Forelimb muscle (tissue), 1 donor: ENCODE measurements at places on chromosomes 6 and 20.

DNA sequence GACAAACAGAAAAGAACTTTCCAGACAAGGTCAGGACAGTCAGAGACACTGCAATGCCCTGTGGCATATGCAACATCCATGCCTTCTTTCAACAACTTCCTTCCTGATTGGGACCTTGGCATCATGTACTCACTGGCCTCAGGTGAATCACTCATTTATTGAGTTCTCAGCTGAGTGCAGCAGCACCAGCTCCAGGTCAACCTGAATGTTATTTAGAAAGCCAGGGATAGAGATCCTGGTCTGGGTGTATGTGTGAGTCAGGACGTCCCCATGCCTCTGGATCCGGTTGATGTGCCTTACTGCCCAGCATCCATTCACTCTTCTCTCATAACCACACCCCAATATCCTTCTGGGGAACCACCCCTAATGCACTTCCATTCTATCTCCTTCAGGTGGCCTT is 54.4 kb downstream of the SNRNP48 start:
- DNase-seq = no peak

GRCh38 chr6:116447496-116448011 is 13.6 kb upstream of the CALHM6 start:
- no peak for DNase-seq

DNA sequence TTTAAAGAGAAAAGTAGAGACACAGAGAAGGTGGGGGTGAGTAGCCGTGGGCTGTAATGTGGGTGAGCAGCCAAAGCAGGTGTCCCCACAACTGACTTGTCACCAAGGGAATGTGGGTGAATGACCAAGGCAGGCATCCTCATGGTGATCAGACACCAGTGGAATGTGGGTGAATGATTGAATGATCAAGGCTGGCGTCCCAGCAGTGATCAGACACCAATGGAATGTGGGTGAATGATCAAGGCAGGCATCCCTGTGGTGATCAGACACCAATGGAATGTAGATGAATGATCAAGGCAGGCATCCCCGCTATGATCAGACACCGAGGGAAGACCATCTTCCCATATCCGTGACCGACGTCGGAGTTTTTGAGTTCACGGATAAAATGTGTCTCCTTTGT is 49.8 kb upstream of the OR14J1 start:
- DNase-seq = no peak

GRCh38 chr6:108998485-108998884 is 96.2 kb downstream of the SESN1 start:
- no peak for DNase-seq

DNA sequence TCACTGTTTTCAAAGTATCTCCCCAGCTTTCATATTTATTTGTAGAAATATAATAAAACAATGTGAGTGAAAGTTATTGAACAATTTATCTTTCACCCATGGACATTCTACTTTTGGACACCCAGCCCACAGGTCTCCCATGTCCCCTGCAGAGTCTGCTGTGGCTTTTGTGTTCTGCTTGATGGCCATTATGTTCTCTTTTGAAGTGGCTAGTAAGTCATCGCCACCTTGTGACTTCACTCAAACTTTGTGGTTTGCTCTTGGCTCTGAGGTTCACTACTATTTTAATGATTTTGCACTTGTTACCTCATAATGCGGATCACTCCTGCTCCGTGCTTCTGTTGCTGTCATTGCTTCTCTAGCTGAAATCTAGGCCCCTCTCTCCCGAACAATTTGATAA is 10.2 kb upstream of the DEFB113 start:
- no peak for DNase-seq

GRCh38 chr6:133767357-133767970 is 121.4 kb upstream of the TCF21 start:
- no peak for DNase-seq

- DNase-seq = no peak
These were observed 28.2 kb downstream of the MYT1 start for GRCh38 chr20:64192406-64192805.

DNA sequence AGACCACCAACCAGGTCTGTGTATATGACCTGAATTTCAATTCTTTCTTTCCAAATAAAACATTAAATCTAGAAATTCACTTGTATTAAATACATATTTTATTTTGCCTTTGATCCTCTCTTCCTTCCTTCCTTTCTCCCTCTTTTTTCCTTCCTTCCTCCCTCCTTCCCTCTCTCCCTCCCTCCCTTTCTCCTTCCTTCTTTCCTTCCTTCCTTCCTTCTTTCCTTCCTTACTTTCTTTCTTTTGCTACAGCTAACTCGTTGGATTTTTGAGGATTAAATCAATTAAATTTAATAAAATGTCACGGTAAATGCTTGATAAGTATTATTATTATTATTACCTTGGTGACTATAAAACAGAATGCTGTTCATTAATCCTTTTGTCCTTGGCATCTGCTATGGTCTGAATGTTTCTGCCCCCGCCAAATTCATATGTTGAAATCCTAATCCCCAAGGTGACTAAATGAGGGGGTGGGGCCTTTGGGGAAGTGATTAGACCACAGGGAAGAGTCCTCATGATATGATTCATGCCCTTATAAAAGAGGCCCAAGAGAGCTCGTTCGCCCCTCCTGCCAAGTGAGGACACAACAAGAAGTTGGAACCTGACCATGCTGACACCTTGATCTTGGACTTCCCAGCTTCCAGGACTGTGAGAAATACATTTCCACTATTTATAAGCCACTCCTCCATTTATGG is 67.6 kb upstream of the BTBD3 start:
- DNase-seq = no peak

DNA sequence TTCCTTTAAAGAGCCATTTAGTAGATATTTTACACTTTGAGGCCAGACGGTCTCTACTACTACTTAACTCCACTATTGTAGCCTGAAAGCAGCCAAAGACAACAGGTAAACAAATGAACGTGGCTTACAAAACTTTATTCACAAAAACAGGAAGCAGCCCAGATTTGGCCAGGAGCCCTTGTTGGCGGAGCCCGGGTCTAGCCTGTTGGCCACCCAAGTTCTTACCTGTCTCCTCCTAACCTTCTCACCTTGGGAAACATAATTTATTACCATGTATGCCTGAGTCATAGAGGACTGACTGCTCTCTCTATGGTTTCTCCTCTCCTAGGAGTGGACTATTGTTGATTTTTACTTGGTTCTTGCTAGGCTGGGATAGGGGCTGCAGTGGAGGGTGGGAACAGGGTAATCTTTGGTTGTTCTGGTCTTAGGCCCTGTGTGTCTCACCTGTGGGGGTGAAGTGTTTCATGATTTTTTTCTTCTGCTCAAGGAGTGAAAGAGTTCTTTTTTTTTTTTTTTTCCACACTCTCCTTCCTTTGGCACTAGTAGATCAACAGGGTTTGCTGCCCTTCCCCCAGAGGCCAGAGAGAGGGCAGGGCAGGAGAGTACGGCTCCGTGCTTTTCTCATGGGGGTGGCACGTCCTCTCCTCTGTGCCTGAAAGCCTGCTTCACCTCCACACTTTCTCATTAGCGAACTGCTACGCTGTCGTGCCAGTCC is 90.0 kb downstream of the RPP40 start:
- no peak for DNase-seq

- no peak for DNase-seq
These were observed 195.9 kb downstream of the AKAP7 start for GRCh38 chr6:131331151-131331550.

DNA sequence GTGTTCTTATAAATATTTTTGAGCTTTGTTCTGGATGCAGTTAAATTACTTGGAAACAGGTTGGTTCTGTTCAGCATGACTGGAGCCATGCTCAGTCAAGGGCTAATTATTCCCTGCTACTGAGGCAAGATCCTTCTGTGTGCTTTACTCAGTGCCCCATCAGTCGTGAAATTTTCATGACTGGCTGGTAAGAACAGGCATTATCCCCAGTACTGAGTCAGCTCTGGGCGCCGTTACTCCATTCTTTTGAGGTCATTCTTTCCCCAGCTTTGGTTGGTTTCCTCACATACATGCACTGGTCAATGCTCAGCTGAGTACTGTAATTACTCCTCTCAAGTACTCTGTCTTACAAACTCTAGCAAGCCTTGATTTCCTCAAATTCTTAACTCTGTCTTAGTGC is 71.3 kb downstream of the CDKAL1 start:
- DNase-seq = no peak

DNA sequence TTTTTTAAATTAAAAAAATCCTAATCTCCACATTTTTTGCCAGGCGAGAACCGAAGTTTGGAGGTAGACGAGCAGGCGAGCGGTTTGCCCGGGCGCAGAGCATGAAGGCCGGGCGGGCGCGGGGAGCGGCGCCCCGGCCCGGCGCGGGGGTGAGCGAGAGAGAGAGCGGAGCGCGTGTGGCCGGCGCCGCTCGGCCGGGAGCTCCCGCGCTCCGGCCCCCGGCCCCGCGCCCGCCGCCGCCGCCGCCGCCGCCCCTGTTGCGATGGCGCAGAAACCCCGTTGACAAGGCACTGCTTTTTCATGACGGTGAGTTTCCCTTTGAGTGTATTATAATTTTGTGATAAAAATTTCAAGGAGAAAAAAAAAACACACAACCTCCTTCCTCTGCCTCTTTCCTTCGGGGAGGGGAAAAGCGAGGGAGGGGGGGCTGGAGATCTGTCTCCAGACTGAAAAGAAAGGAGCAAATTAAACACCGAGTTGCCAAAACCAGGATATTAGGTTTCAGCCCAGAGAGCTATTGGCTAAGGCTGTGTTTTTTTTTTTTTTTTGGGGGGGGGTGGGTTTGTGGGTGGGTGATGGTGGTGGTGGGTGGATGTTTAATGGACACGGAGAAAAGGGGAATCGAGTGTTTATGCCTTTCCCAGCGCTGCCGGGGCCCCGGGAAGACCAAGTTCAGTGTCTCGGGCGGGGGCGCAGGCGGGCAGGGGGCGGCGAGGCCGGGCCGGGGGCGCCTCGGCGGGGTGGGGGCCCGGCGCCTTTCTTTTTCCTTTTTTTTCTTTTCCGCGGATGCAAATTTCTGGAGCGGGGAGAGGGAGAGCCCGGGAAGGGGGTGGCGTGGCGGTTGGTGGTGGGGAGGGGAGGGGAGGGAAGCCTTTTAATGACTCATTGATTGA is at the start of gene BICRAL:
Gene BICRAL, plus strand, starts transcription at position 257 of the 893 bp plus-strand sequence. CDS start 39,971 bp downstream, outside the sequence.
- DNase-seq = peak; percentile 68

DNA sequence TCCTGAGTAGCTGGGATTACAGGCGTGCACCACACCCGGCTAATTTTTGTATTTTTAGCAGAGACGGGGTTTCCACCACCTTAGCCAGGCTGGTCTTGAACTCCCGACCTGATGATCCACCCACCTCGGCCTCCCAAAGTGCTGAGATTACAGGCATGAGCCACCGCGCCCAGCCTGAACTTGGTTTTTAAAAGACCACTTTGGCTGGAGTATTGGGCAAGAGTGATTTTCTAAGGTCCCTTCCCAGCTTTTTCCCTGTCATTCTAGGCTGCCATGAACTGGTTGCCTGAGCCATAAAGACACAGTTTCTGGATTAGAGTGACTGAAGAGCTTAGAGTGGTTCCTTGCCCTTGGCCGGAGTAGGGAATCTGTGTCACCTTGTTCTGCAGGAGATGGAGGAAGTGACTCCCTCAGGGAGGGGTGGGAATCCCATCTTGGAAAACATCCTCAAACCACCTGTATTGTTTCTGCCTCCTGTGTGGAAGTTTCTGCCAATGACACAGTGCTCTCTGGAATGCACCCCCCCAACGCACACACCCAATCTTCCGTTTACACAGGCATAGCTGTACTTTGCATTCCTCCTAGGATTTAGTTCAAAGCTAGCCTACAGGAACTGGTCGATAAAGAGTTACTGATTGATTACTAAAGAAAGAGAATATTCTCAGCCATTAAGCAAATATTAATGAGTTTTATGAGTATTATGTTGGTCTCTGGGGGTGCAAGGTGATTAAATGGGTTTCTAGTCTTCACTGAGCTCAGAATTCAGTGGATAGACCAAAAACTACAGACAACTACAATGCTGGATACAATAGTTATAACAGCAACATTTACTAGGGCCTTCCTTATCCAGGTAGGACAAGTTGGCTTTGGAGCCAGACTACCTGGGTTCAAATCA is 18.2 kb downstream of the BCL2L1 start:
- no peak for DNase-seq

DNA sequence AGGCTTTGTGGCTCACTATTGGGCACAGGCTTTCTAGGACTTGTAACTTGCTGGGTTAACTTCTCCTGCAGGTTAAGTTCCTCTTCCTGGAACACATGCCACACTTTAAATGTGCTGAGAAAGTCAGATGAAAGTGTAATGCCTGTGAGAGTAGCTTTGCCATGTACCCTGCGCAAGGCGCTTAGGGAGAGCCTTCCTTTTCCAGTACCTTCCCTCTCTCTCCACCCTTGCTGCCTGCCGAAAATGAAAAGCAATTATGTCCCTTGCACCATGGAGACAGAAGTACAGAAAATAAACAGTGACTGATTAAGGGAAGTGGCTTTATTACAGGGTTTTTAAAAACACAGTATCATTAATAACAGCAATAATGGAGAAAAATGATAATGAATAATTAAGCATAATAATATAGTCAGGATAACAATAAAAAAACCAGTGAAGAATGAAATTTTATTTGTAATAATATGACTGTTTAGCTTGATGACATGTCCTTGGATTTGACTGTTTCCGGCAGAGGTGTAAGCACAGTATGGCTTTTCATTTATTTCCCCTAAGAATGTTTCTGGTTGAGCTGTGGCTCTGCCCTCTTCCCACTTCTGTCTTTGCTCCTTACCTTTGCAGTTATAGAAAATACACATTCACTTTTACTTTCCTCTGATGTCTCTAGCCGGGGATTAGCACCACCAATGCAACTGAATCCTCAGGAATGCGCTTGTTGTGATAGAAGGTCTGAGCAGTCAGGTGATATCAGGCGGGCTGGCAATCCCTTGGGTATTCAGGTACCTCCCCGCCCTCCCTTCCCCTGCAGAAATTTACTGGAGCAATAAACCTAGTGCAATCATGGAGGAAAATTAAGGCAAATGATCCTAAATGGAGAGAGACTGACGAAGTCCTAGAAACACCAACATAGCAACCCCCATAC is 472.3 kb upstream of the CITED2 start:
- no peak for DNase-seq

DNA sequence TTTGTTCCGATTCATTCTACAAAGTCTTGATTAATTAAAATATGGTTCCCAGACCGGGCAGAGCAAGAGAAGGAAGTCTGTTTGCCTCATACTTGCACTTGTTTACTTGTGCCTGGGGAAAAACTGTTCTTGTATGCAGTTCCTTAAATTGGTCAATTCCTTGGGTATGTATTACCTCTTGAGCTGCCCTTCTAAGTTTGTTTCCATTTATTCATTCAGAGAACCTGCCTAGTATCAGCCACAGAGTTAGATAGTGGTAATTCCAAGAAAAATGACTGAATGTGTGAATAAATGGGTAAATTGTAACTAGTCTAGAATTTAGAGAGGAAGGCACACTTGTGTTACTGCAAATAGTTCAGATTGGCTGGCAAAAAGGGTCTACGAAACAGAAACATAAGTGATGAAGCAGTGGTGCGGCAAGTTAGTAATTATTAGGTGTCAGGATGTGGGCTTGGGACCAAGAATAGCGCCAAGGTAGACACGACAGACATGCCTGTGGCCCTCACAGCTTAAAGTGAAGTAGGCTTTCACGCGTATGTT is 525 bp upstream of the MAK start:
- no peak for DNase-seq

DNA sequence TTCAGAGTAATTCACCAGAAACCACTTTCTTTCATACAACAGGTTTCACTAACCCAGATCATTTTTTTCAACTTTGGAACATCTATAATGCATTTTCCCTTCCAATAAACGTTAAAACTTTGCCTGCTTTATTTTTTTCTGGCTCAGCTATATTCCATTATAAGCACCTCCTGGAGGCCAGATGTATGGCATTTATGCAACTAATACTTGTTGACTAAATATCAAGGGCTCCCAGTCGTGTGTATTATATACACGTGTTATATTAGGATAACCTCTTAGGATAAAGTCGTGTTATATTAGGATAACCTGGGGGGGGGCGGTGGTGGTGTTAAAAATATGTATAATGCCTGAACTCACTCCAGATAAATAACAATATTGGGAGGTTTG is 6.7 kb downstream of the OPN5 start:
- no peak for DNase-seq
